ENCODE measurements at places on chromosomes 13 and 19.

DNA sequence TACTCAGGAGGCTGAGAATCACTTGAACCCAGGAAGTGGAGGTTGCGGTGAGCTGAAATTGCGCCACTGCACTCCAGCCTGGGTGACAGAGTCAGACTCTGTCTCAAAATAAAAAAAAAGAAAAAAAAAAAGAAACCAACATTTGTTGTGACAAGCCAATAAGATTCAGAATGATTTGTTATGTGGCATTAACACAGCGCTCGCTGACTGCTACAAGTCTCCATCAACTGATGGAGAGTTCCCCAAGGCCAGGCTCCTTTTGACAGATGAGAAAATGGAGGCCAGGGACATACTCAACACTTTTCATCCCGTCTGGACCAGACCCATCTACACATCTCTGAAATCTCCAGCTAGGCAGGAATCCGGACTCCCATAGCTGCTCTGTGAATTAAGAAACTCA, 48.7 kb upstream of the PTPRS start:
- no peak for DNase-seq

- DNase-seq: no peak
These were observed 26.7 kb downstream of the RCBTB2 start for GRCh38 chr13:48506092-48506701.

DNA sequence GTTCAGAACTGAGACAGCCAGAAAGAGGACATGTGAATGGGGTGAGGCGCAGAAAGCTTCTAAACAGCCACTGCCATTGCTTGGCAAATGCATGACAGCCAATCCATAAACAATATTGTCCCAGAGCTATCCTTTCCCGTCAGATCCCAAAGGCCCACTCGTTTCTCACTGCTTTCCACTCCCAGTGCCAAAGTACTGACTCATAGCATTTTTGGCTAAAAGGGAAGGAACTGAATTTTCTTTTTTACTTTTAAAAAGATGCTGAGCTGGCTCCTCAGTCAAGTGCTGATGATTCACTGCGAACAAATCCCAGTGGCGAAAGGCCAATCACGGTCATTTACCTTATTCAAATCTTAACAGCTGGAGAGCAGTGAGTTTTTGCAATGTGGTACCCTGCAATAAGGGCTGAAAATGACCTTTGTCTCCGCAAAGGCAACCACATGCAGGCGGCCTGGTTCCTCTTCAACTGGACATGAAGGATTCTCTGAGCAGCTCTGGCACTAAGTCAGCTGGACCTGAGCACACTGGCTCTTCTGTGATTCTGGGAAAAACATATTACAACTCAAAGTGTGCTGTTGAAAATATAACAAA, 151.7 kb downstream of the DCLK1 start:
- DNase-seq: peak; percentile 84

DNA sequence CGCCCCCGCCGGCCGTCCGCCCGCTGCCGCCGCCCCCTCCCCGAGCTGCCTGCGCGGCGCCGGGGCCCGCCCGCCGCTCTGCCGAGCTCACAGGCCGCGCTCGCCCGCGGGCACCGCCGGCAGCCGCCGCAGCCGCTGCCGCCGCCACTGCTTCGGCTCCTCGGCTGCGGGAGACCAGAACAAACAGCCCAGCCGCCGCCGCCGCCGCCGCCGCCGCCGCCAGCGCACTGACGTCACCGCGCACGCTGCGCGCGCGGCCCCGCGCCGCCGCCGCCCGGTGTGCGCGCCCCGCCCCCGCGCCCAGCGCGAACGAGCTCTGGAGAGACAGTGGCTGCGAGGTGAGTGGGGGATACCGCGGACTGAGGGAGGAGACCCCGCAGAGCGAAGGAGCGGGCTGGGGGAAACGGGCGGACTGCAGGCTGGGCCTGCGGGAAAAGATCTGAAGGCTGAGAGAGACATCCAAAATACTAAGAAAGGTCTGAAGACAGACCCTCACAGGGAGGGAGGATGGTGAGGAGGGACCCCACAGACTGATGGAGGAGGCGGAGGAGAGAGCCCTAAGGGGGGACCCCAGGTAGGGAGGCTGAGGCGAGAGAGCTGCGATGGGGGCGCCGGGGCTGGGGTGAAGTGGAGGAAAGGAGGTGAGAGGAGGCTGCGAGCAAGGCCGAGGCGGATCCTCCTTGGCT, at the start of gene BRD4:
BRD4 (minus strand) TSS at position 229 of the 686 bp plus-strand sequence. CDS start 59,440 bp downstream, outside the sequence.
- peak; percentile 93 for DNase-seq

DNA sequence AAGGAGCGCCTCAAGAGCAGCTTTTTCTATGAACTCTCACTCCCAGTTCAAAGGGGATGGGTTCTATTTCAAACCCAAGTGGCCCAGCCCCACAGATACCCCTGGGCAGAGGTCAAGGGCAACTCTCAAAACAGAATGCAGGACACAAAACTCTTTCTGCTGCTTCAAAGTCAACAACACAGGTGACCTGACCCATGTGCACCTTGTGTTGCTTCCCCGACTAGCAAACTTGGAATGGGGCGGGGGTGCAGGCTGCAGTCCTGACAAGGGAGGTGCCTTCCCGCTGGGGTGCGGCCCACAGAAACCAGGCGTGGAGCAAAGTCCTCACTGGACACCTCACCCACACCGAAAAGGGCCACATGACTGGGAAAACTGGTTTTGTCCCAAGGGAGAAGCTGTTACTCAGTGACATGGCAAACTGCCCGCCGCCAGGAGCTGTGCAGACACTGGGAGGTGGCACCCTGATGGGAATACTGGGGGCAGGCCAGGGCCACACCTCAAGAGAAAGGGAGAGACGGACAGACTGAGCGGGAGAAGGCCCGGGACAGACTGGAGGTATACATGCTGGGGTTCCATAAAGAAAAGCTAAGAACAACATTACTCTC, 17.4 kb downstream of the ZC3H4 start:
- DNase-seq: no peak

DNA sequence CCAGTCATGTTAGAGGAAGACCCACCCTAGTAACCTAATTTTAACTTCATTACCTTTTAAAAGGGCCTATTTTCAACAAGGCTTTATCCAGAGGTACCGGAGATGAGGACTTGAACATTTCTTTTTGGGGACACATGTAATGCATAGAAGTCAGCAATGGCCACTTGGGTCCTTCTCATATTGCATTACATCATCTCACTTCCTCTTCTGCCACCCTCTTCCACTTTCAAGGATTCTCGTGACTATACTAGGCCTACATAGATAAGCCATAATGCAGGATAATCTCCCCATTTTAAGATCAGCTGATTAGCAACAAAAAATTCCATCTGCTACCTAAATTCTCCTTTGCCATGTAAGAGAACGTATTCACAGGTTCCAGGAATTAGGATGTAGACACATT, 557.2 kb downstream of the KCTD12 start:
- no peak for DNase-seq

DNA sequence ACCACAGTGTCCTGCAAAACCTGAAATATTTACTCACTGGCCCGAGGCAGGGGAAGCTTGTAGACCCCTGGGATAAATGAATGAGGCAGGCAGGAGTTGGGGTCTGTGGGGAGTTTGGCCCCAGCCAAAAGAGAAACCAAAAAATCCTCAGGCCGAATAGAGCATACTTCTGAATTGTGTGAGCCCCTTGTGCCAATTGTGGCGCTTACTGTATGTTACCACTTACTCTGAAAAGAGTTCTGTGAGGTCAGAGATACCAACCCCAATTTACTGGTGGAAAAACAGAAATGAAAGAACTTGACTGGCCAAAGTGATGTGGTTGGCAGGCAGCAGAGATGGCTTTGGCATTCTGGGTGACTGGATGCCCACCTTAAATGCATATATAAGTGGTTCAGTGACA, 6.9 kb downstream of the CARM1 start:
- no peak for DNase-seq

Measured in AG08396 (cell line).